NK-92 treated with Interleukin-12 subunit alpha and Interleukin-12 subunit beta, amount 100 ng/mL, for 24 hours (cell line): ENCODE measurements at places on chromosomes 16 and 17.

DNA sequence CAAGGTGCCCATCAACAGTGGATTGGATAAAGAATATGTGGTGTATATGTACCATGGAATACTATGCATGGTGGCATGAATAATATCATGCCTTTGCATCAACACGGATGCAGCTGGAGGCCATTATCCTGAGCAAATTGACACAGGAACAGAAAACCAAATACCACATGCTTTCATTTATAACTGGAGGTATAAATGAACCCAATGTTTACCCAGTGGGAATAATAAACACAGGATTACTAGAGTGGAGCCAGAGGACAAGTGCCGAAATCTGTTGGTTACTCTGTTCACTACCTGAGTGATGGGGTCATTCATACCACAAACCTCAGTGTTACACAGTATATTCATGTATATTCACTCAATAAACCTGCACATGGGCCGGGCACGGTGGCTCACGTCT is 125.2 kb downstream of the CDH11 start:
- DNase-seq = no peak

DNA sequence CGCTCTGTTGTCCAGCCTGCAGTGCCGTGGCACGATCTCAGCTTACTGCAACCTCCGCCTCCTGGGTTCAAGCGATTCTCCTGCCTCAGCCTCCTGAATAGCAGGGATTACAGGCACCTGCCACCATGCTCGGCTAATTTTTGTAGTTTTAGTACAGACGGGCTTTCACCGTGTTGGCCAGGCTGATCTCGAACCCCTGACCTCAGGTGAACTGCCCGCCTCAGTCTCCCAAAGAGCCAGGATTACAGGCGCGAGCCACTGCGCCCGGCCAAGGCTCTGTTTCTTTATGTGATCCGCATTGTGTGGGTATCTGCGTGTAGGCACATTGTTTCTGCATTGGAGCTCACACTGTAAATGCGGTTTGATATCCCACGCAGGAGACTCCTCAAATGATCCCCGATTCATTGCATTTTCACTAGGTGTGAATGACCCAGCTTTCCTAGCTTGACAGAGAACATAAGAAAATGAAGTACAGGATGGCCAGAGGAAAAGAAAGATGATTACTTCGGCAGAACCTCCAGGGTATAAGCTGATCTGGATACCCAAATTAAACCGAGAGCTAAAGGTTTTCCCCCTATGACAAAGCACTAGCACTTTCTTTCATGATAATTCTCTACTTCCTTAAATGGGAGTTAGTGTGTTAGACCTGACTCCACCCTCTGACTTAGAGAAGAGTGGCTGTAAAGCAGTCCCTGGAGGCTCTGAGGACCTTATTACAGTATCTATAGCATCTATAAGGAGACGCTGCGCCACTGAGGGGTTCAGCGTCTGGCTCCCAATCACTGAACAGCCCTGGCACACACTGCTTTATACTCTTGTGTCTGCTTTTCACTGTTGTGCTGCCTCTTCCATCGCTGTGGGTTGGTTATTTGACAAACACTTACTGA is 17.3 kb downstream of the COTL1 start:
- DNase-seq = no peak

- no peak for DNase-seq
Measured at GRCh38 chr17:37816950-37817349, 72.1 kb upstream of the HNF1B start.

- no peak for DNase-seq
Measured at GRCh38 chr16:4246777-4247459, 5.0 kb upstream of the SRL start.

- DNase-seq = no peak
Measured at GRCh38 chr17:56165072-56165641, 11.9 kb downstream of the ANKFN1 start.

DNA sequence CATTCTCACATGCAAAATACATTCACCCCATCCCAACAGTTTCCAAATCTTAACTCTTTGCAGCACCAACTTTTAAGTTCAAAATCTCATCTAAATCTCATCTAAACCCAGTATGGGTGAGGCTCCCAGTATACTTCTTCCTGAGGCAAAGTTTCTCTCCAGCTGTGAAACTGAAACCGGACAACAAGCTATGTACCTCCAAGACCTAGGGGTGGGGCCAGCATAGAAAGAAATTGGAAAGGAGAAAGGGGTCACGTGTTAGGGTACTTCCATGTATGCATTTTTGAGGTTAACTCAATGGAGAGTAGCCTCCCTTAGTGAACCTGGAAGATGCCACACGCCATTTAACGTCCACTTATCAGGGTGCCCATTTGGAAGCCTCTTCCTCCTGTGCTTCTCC is 23.9 kb upstream of the LRRC75A start:
- no peak for DNase-seq

DNA sequence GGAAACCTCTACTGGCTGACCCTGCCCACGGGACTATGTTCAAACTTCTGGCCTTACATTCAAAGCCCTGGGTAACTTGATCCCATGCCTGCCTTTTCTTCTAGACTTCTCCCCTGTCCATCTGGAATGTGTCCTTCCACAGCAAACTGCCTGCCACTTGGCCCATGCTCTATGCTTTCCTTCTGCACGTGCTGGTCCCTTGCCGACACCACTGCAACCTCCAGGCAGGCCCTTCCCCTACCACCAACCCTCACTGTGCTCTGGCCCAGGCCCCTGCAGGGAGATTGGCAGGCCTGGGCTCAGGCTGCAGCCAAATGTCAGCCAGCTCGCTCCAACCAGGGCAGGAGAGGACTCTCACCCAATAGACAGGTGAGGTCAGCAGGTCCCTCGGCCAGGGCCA is 11.0 kb downstream of the HSD11B2 start:
- DNase-seq = no peak

DNA sequence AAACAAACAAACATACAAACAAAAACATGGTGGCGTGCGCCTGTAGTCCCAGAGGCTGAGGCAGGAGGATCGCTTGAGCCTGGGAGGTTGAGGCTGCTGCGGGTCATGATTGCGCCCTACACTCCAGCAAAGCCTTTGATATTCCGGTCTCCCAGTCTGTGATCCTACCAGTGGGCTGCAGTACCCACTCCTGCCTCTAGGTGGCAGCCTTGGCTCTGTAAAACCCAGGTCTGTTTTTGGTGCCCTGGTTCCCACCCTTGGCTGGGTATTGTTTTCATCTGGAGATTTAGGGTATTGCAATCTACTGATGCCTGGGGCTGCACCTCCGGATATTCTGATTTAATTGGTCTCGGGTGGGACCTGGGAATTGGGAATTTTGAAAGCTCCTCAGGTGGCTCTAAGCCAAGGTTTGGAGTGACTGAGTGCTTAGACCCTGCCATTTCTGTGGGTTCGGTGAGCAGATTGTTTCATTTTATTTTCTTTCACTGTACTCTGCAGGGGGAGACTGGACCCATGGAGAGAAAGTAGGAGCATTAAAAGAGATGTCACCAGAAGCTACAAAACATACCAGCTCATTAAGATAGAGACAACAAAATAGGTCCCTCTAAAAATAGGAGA is 40.5 kb downstream of the MYH3 start:
- peak; percentile 11 for DNase-seq

DNA sequence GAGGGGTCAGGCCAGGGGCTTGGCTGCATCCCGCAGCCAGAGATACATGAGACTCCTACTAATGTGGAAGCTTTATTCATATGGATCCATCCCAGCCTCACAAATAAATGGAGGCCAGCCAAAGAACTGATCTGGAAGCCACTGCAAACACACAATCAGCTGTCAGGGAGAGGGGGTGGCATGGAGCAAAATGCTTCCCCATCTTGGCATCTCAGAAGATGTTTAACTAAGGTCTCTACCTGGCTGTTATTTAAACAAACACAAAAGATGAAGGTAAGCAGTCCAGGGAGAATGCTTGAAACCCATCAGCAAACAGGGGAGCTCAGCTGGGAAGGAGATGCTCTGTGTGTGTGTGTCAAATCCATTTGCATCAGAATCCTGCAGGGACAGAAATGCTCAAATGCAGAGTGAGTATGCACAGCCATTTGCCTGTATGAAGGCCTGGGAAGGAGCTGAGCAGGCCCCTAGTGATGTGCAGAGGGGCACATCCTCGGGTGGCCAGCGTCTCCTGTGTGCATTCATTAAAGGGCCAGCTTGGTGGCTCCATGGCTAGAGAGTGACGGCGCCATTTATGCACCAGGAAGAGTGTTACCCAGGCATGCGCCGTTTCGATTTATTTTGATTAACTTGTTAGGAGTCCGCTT is 34.2 kb upstream of the IRX3 start:
- DNase-seq = no peak

GRCh38 chr17:32007463-32008298 is 498 bp downstream of the LRRC37B start:
- DNase-seq = peak; percentile 16

GRCh38 chr16:83973581-83974385 is 5.7 kb downstream of the NECAB2 start:
- DNase-seq = no peak

- no peak for DNase-seq
Measured at GRCh38 chr16:82187829-82188228, 17.8 kb upstream of the MPHOSPH6 start.

DNA sequence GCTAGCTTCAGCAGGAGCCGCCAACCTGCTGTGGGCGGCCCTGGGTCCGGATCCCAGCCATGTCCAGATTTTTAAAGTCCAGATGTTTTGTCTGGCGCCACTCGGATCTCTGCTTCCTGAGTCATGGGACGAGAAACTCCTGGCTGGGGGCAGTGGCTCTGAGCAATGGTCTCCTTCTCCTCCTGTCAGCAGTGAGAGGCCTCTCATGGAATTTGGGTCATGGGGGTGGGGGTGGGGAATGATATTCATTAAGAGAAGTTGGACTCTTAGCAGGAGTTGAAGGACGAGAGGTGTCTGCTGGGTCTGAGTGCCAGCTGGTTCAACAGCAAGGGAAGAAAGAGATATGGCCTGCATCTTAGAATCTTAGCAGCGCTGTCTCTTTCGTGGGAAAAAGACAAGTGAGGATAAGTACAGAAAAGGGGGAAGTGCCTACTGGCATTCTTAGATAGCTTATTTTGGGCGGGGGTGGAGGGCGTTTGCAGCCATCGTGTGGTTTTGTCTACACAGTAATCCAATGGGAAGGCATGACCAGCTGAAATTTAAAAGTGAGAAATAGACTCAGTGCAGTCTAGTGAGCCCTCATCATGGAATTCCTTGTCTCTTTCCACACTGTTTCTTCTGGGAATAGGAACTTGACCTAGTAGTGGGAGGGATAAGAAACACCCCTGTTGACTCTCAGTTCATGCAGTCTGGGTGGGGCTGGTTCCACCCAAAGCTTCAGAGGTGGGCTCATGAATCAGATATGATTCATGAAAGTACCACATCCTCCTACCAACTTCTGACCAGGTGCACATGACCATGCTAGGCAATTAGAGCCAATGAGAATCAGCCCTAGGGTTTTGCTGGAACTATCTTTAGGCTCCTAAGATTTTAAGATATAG is 80.5 kb downstream of the MYH13 start:
- peak; percentile 17 for DNase-seq

- DNase-seq = no peak
Measured at GRCh38 chr17:59766491-59766890, 59.0 kb downstream of the VMP1 start.

- DNase-seq = no peak
Measured at GRCh38 chr17:81914103-81914850, 3.1 kb upstream of the PCYT2 start.

- no peak for DNase-seq
Measured at GRCh38 chr16:72945611-72946010, 102.3 kb downstream of the ZFHX3 start.

DNA sequence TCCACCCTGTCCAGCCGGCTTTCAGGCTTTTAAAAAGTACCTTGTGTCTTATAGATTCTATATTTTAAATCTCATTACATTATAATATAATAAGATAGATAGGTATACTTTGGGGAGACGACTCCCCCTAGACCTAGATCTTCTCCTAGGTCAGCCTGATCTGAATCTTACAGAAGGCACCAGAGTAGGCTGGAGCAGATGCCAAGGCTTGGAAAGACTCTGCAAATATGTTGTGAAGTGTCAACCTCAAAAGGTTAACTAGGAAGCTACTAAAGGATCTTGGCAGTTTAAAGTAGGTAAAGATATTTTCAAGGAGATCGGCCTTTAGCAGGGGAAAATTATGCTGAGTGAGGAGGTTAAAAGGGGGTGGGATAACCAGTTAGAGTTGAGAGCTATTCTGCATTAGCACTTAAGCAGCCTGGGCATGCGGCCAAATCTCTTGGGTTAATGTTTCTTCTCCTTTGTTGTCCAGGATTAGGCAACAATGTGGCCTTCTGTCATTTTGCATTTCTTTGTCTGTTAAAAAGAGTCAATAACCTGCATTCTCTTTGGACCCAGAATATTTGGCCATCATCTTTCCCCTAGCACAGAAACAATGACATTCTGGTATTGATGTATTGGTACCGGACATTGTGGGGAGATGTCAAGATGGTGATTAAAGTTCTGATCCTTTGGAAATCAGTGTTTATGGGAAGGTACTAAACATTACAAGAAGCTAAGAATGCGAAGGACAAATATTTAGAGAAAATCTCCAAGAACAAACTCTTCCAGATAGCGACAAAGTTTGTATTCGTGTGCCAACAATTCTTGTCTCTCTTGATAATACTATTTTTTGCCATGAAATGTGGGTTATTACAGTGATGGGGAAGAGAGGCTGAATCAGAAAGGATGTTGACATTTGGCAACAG is 51.2 kb upstream of the DHX40 start:
- no peak for DNase-seq

GRCh38 chr16:23934610-23935236 is 98.9 kb downstream of the PRKCB start:
- no peak for DNase-seq

GRCh38 chr16:53642094-53642493 is 61.6 kb downstream of the RPGRIP1L start:
- DNase-seq = no peak

DNA sequence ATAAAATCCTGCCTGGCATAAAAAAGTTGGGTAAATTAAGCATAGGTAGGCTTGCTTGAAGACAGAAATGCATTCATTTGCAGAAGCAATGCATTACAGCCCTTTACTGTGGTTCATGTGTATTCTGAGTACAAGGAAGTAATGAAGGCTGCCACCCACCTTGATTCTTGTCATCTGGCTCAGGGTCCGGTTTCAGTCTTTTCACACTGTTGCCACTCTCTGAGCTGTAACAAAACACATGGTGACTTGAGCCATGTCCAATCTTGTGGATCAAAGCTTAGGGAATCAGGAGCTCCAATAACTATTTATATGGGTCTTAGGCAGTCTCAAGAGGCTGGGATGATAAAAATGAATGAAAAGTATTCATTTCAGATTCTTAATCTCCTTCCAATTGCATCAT is 22.0 kb downstream of the PSME3IP1 start:
- DNase-seq = no peak
